ENCODE measurements at places on chromosomes 13 and 19. TPM values are rescaled to one million over a fixed set of nuclear protein-coding genes. Genes with fewer than 3 reads are reported as not detected.

DNA sequence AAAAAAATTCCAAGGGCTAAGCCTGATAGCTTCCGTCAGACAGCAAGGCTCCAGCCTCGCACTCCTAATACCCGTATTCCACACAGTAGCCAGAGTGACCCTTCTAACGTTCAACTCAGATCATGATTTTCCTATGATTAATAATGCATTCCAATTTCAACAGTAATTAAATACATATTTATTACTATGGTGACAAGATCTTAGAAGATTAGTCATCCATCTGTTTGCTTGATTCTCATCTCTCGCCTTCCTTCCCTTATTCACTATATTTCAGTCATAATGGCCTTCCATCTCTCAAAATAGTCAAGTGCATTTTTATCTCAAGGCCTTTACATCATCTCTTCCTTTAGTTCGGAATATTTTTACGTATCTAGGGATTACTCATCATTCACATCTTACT lies 621.2 kb upstream of the SPRY2 start:
- no peak for DNase-seq

- no peak for DNase-seq
These were observed 6.3 kb upstream of the ZNF160 start for GRCh38 chr19:53109527-53109926.

- no peak for DNase-seq
These were observed 6.5 kb upstream of the ZNF444 start for GRCh38 chr19:56134654-56134921.

DENND1C gene
- total RNA-seq, result 4.9 TPM

LAIR2 gene
- not detected for total RNA-seq

DNA sequence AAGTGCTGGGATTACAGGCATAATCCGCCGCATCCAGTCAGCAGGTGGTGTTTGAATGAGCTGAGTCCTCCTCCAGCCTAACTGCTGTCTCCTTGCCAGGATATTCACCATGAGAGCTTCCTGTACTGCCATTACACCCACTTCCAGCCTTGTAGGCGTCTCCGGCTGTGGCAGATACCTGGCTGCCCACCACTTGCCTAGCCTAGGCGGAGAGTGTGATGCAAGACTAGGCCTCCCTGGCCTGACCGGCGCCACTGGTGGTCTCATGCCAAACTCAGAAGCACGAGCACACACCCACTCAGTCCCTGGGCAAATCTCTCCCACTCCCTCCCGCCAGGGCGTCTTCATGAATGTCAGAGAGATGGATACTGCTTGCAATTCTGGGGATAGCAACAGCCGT lies 16.6 kb downstream of the IL12RB1 start:
- DNase-seq, result no peak

DNA sequence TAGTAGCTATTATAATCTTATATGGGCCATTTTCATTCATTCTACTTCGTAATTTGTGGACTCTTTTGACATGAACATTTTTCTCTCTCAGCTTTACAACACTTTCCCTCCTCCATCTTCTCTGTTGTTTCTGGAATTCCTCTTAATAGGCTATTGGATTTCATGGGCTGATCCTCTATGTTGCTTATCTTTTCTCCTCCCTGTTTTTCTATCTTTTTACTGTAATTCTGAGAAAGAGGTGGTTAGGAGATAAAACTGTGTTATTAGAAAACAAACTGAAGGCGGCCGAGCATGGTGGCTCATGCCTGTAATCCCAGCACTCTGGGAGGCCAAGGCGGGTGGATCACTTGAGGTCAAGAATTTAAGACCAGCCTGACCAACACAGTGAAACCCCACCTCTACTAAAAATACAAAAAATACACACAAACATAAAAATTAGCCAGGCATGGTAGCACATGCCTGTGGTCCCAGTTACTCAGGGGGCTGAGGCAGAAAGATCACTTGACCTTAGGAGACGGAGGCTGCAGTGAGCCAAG lies 188.1 kb downstream of the UGGT2 start:
- DNase-seq, result no peak

GRCh38 chr19:37933937-37934358 lies 26.9 kb downstream of the SIPA1L3 start:
- peak; percentile 72 for DNase-seq

C19orf85 gene
- not detected for total RNA-seq

LGALS14 gene
- total RNA-seq, result not detected

ZNF835 gene
- 0.98 TPM for total RNA-seq

TEX26 gene
- not detected for total RNA-seq

CGB5 gene
- total RNA-seq, result not detected

GRCh38 chr13:109422161-109422560 lies 364.2 kb downstream of the IRS2 start:
- DNase-seq, result no peak

- DNase-seq, result no peak
These were observed 128.2 kb downstream of the MZT1 start for GRCh38 chr13:72599178-72599743.

RFPL4AL1 gene
- not detected for total RNA-seq

TEX30 gene
- 4.9 TPM for total RNA-seq

GRCh38 chr13:95643571-95643935 lies 953 bp downstream of the DZIP1 start:
- peak; percentile 37 for DNase-seq

ZFP36 gene
- 14.6 TPM for total RNA-seq

- DNase-seq, result no peak
These were observed 1.3 kb upstream of the RPS9 start for GRCh38 chr19:54199401-54199800.

CDX2 gene
- total RNA-seq, result not detected

DNA sequence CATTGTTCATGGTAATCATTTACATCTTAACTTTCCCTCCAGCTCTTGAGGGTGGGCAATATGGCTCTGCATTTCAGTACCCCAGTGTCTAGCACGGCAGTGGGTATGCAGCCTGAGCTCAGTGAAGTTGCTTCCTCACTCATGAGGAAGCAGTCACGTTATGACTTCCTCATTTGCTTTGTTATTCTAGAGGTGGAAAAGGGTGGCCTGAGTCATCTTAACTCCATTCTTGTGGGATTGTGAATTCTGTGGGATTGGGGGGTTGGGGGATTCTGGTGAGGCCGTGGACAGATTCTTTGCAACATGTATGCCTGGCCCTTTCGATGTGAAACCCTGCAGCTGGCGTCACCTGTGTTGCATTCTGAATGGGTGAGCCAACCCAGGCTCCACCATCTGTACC lies 406.7 kb upstream of the ZNF507 start:
- DNase-seq, result no peak

- DNase-seq, result no peak
These were observed 7.5 kb upstream of the ADAMTS10 start for GRCh38 chr19:8617984-8618383.

CEACAM3 gene
- not detected for total RNA-seq

DNA sequence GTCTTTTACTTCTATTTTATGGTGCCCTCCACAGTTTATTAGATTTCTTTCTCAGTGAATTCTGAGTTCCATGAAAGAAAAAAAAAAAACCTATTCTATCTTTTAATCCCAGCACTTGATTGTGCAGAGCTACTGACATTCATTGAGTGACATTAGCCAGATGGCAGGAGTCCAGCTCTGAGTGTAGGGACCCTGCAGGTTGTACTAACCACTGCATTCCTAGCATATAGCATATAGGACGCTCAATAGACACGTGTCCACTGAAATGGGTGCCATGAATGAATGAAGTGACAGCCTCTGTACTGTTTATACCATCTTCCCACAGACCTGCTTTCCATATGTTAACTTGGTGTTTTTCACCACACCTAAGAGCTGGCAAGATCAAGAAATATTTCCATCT lies 206.3 kb downstream of the RAP2A start:
- peak; percentile 64 for DNase-seq

- peak; percentile 96 for DNase-seq
These were observed 34.2 kb downstream of the GPR42 start for GRCh38 chr19:35404879-35405622.

RASGRP4 gene
- total RNA-seq, result not detected

GRCh38 chr13:87403748-87404432 lies 267.3 kb upstream of the SLITRK5 start:
- DNase-seq, result no peak

PSG7 gene
- total RNA-seq, result not detected

PNMA8B gene
- total RNA-seq, result 8.8 TPM

C19orf73 gene
- total RNA-seq, result 12.5 TPM

SKA3 gene
- total RNA-seq, result 4.1 TPM

GRCh38 chr13:74550039-74550438 lies 415.8 kb upstream of the KLF12 start:
- DNase-seq, result peak; percentile 9

- no peak for DNase-seq
These were observed 149.9 kb downstream of the MYO16 start for GRCh38 chr13:108779308-108779707.

TTC9B gene
- total RNA-seq, result not detected

DNA sequence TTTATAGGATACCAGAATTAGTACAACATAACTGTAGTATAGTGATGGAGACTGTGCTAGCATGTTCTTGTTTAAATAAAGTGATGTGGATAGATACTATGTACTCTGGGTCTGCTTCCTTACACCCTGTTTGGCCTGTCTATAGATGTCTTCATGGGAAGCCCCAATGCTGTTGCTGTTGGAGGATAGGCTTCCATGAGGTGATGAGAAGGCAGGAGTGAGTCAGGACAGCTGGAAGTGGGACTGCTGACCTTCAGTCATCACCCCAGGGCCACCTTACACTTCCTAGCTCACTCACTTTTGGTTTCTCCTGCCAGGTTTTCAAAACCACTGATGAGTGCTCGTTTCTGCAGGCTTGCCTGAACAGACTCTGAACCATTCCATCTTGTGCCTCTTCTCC lies 4.2 kb downstream of the KCTD4 start:
- DNase-seq, result peak; percentile 28

C19orf38 gene
- total RNA-seq, result 0.33 TPM

TMEM255B gene
- total RNA-seq, result not detected

- DNase-seq, result no peak
These were observed 49.3 kb downstream of the CPAMD8 start for GRCh38 chr19:16977306-16977705.

DNA sequence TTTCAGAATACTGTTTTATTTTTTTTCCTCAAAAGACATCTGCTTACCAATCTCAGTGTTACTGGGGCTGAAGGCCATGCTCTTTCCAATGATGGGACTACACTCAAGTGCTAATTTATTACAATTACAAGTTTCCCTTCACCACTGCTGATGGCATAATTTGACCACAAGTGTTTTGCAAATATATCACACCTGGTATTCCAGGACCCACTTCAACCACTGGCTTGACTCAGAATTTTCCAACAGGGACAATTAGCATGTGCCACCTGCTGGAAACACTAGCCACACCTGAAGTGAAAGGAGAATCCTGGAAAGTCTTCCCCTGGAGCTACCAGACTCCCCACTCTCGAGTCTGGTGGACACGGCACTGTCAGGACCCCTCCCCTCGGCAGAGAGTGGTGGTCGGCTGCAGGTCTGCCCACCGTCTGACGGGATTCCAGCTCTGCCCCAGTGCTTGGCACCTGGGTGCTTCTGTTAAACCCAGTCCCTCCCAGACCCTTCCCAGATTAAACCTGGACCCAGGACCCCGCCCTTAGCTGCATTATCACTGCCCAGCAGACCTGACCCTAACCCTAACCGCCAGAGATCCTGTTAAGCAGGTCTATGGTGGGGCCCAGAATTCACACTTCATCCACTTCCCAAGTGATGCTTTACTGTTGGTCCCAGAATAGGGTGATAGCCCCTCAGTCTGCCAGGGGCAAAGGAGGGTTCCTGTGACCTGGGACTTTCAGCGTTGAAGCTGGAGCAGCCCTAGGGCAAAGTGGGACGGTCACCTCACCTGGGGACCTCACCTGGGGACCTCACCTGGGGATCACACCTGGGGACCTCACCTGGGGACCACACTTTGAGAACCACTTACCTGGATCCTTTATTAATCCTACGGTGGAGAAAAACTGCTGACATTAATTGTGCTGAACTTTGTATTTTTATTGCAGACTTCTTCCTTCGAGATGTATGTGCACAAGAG lies 17.6 kb upstream of the RASA3 start:
- no peak for DNase-seq

GRCh38 chr19:51473009-51473707 lies 5.2 kb upstream of the CEACAM18 start:
- DNase-seq, result peak; percentile 80
